ENCODE measurements at places on chromosomes 5 and 9.

- DNase-seq, result no peak
These were observed 17.2 kb upstream of the C5orf47 start for GRCh38 chr5:173971681-173972345.

DNA sequence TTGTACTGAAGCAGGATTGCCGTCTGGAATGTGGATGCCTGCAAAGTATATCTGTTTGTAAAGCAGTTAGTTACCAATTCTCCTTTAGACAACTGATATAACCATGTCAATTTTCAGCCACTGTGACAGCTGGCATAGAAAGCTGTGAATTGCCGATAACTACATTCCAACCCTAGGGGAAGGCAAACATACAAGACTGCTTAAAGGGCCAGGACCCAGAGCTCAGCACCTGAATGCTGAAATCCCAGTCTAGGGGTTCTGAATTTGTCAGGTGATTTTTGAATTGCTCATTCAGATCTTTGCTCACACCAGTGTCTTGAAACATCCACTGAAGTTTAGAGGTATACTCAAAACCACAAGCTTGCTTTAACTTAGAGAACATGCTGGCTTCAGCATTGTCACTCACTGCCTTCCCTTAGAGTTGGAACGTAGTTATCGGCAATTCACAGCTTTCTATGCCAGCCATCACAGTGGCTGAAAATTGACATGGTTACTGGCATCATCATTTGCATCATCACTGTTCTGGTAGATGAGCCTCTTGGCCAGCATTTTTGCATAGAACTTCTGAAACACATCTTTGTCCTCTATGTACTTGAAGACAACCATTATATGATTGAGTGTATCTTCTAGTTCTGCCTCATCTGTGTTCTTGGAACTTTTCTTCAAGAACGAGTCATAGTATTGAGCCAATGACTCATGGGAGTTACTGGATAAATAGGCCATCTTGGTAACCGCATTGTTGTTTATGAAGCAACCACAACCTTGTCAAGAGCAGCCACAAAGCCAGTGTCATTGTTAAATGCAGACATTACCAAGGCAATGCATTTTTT lies 82.1 kb downstream of the CCDC192 start:
- DNase-seq, result no peak

DNA sequence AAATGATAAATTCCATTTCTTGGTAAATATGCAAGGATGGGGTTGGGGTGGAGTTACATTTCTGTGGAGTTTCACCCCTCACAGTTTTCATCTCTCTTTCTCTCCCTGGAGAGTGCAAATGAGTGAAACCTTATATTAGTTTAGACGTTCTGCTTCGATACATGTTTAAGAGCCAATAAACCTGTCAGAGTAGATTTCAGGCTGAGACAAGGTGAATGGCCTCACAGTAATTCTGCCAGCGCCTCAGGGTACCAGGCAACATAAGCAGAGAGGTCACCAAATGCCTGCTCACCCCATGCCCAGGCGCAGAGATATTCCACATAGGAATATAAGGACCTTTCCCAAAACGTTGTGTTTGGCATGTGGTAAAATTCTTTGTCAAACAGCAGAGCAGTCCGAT lies 154.9 kb upstream of the VLDLR start:
- no peak for DNase-seq

DNA sequence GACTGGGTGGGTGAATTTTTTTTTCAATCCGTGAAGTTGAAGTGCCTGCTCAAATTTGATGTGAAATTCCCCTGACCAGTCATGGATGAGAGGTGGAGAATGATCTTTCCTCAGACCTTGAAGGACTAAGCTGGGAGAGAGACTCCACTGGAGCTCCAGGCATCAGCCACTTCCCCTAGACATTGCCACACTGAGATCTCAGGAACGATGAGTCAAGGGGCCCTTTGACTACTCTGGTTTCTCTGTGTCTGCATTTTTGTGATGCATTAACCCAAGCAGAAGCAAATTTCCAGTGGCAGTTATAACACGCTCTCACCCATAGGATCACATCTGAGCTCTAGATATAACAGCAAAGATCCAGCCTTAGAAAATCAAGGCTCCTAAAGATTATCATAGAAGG lies 171.2 kb upstream of the KIF2A start:
- no peak for DNase-seq

DNA sequence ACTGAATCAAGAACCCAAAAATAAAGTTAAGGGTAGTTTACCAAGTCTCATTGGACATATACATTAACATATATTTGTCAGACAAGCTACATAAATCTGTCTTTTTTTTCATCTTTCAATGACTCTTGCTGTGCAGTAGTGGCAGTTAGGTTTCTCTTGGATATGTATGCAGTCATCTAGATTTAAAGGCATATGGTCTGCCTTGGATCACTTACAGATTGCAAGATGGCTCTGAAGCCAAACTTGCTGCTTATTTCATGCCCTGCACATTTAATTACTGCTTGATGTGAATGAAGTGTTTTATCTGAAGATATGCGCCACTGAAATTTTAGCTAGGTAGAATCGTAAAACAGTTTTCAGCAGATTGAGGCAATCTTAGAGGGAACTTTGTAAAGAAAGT lies 18.6 kb upstream of the MAN2A1 start:
- no peak for DNase-seq

DNA sequence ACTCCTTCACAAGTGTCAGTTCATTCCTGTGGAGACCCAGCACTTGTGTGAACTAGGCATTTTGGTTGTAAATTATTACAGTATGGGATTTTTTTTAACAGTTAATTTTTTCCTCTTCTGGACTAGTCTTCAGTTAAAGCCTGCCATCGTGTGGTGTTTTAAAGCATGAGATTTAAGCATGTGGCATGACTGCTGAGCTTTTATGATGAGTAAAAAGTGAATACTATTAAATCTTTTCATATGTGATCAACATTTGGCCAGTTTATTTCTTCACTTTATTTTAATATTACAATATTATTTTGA lies 25.0 kb downstream of the LMNB1 start:
- DNase-seq, result no peak

GRCh38 chr5:152412129-152412528 lies 7.0 kb upstream of the NMUR2 start:
- no peak for DNase-seq

DNA sequence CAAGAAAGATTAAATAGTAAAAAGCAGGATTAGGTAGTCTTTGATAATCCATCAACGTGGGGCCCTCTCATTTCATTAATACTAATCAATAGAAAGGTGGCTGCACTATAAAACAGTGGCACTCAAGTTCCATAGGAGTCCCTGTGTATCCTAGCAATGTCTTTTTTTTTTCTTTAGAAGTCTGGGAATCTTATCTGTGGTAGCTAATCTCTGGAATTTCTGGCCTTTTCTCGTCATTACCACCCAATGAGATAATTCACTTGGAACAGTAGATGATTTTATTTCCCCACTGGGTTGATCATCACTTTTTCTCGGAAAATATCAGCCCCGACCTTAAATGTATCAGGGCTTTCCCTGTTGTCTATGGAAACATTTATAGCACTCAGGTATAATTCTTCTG lies 86.8 kb upstream of the CDH6 start:
- DNase-seq, result no peak

- DNase-seq, result no peak
These were observed 289.8 kb upstream of the ANKRD55 start for GRCh38 chr5:56522960-56523359.

- no peak for DNase-seq
These were observed 26.6 kb downstream of the RUSC2 start for GRCh38 chr9:35516479-35516878.

GRCh38 chr9:37417252-37417803 lies 5.2 kb upstream of the GRHPR start:
- DNase-seq, result no peak

GRCh38 chr5:132776938-132777208 lies 166 bp downstream of the SEPTIN8 start:
- no peak for DNase-seq

DNA sequence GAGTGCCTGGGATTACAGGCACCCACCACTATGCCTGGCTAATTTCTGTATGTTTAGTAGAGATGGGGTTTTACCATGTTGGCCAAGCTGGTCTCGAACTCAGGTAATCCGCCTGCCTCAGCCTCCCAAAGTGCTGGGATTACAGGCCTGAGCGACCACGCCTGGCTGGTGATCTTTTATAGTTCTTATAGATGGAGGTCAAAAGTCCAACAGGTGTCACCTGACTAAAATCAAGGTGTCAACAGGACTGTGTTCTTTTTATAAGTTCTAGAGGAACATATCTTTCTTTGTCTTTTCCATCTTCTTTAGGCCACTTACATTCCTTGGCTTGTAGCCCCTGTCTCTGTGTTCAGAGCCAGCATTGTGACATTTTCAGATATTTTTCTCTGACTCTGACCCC lies 155.5 kb upstream of the SLC12A2 start:
- no peak for DNase-seq

Measured in activated naive CD4-positive, alpha-beta T cell (primary cell).